ENCODE measurements at places on chromosomes 5 and 9.
A peak's percentile ranks its signal among the peaks of the same experiment; 100 is the strongest.

DNA sequence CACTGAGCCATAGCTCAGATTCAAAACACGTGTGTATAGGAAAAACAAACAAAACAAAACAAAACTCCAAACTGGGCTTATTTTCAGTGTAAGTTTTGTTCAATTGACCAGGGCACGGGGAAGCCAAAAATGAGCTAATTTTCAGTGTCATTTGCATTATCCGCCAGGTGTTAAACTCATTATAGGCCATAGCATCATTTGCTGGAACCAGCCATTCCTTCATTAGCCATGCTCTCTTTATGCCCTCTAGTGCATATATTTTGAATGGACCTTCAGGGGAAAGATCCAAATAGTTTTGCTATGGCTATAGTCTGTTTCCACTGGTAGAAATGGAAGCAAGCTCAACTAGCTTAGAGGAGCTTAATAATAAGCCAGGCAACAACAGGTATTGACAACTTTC lies 1205.2 kb upstream of the DMAC1 start:
- no peak for DNase-seq

- DNase-seq, result no peak
These were observed 29.3 kb upstream of the OBP2B start for GRCh38 chr9:133238272-133238850.

DNA sequence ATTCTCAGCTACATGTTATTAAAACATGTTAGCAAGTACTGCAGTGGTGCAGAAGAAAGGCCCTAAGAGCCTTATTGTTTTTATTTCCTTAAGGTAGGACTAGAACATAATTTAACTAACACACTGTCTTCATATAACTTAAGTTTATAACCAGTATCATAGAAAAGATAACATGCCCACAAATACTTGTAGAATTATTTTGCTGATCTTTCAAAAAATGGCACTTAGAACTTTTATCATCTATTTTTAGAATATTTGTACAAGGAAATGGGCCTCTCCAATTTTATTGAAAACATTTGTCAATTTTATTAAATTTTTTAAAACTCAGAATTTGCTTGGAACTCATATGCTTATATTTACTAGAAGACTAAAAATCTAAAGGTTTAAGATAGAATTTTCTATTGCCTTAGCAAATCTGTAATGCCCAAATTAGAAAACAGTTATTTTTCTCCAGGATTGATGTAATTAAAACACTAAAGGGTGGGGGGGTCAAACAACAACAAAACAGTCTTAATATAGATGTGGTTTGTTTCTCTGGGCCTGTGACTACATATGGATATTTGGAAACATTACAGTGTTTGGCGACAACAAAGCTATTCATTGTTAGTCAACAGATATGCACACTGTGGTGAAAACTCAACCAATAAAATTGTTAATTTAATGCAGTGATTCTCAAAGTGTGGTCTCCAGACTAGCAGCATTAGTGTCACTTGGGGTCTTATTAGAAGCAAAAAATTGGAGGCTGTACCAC lies 360.4 kb downstream of the PDE4D start:
- DNase-seq, result no peak

GRCh38 chr9:97772145-97772544 lies 75.0 kb upstream of the XPA start:
- no peak for DNase-seq

GRCh38 chr5:154505567-154505966 lies 27.5 kb upstream of the HAND1 start:
- DNase-seq, result no peak

DNA sequence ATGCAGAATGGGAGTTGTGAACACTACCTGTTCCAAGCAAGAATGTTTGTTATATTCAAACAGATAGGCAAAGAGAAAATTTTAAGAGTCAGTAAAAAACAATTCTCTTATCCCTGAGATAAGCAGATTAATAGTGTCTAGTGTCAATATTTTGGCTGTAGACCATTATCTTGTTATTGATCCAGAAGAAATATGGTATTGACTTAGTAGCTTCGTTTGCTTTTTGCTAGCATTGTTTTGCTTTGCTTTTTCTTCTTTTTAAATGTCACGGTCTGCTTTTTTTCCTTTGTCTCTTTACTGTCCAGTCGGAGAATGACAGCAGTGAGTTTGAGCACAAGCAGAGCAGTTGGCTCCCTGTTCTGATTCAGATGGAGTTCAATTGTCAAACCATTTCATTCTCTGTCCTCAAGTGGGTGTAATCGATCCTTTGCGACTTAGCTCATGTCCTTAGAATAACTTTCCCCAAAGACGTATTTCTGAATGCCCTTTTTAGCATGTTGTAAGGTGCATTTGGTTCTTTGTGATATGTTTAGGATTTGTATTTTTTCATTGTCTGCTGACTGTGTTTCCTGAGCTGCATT lies 29.3 kb downstream of the FUBP3 start:
- no peak for DNase-seq

DNA sequence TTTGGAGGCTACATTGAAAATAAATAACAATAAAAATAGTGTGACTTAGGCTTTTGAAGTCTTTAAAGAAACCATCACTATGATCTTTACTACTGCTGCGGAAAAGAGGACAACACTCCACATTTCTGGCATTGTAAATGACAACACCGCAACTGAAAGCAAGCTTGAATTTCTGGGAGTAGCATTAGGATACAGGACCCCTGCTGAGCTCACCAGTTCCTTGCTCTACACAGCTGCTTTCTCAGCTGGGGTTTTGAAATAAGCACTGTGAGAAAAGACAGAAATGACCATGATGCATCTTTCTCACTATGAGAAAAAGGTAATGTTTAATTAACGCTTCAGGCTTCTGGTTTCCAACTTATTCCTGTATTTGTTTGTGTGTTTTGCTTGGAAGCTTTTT lies 168.0 kb downstream of the TAF11L14 start:
- peak; percentile 50 for DNase-seq

GRCh38 chr5:10863763-10864383 lies 102.8 kb upstream of the DAP start:
- no peak for DNase-seq

GRCh38 chr5:6950860-6951259 lies 237.6 kb downstream of the TENT4A start:
- no peak for DNase-seq

DNA sequence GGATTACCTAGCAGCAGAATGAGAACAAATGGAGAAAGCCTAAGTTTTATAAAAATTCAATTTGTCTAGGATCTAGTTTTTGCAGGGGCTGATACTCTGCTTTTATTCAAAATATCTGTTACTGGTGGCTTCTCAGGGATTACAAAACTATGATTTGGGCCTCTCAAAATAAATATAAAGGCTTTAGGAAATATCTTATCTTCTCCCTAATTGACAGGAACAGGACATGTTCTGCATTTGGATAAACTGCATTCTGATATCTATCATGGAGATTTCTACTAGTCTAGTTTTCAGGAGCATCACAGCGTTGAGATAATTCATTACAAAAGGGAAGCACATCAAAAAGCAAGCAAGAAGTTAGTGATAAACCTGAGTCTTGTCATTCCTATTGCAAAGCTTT lies 127.1 kb upstream of the ITGA1 start:
- no peak for DNase-seq

GRCh38 chr5:54876976-54877375 lies 108.4 kb downstream of the ESM1 start:
- no peak for DNase-seq

DNA sequence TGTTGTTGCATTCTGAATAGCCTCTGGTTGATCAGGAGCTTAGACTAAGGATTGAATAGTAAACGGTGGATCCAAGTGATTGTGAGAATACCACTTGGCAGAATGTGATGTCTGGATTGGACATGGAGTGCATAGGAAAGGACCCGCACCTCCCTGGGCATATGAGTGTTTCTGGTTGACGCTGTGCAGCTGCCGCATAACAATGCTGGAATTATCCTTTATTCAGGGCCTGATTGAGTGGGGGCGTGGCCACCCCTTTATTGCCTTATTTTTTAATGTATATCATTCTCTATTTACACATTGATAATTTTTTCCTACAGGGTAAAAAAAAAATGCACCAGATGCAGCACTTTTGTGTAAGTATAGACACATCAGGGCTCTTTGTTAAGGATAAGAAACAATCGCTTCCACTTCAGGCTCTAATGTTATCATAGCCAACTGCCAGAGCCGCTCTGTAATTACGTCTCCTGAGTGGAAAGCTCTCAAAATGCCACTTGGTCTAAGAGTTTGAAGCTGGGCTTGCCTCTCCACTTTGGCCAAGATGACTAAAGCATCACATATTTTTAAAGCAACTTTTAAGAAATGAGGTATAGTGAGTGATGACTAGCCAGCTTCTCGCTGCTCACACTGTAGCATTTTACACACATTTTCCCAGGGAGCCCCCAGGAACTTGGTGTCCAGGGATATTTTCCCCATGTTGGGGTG lies 5.7 kb downstream of the FGD3 start:
- peak; percentile 71 for DNase-seq

DNA sequence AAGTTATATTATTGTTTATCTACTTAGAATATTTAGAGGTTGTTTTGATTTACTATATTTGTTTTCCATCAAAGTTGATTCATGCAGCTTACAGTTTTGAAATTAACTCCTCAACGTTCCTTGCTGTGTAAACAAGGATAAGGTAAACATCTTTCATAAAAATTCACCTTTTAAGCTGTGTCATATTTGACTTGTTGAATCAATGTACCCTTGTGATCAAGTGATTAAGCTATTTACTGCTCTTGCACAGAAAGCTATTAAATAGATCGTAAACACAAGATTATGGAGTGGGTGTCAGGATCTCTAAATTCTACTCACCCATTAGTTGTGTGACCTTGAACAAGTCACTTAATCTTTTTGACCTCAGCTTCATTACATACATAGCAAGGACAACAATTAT lies 2054.0 kb upstream of the NUDT12 start:
- no peak for DNase-seq

- DNase-seq, result peak; percentile 36
These were observed 1329.4 kb downstream of the PTPRD start for GRCh38 chr9:9283159-9283986.

DNA sequence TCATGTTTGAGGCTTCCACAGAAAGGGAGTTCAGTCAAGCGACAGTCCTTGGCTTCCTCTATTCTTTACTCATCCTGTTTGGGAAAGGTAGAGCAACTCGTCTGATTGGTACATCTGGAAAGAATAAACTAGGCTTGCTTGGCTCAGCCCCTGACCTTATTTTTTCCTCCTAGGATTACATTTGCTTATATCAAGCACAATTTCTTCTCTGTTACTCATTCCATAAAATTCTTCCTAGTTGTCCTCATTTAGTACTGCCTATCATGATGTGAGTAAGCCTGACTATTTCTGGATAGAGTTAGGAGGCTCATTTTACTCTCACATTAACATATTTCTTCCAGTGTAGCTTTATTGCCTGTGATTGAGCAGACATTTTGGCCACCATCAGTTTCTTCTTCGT lies 10.9 kb upstream of the CARNMT1 start:
- DNase-seq, result no peak
